ENCODE measurements at places on chromosomes 6 and 20.

DNA sequence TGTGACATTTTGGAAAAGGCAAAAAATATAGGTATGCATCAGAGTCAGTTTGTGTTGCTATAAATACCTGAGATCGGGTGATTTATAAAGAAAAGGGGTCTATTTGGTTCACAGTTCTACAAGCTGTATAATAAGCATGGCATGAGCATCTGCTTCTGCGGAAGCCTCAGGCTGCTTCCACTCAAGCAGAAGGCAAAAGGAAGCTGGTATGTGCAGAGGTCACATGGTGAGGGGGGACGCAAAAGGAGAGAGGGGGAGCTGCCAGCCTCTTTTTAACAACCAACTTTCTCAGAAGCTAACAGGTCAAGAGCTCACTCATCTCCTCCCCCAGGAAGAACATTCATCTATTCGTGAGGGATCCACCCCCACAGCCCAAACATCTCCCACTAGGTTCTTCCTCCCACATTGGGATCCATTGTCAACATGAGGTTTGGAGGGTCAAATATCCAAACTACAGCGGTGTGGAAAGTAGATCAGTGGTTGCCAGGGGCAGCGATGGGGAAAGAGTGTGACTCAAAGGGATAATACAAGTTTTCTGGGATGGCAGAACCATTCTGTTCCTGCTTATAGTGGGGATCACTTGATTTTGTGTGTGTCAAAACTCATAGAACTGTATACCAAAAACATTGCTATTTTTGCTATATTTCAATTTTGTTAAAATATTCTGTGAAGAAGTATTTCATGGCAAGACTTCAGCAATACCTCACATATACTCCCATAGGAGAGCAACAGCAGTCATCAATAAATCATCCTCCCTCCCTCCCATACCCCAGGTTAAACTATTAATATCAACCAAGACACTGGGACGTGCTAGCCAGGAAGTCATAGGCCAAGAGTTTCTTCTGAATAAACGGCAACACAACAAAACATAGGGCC is 9.9 kb upstream of the FAM50B start:
- no peak for DNase-seq

DNA sequence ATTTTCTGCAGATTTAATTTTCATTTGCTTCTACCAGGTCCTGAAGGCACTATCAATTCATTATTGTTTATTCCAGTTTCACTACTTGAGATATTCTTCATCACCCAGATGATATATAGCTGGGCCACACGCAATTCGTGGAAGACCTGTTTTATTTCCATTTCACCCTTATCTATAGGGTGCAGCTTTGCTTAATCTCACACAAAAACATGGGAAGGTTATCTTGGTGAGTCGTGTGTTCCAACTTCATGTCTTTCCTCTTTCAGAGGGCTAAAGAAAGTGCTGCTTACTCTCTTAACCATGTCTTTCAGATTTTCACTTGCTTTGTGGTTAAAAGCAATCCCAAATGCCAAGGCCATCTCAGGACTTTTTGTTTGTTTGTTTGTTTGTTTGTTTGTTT is 194.0 kb downstream of the SOD2 start:
- no peak for DNase-seq

DNA sequence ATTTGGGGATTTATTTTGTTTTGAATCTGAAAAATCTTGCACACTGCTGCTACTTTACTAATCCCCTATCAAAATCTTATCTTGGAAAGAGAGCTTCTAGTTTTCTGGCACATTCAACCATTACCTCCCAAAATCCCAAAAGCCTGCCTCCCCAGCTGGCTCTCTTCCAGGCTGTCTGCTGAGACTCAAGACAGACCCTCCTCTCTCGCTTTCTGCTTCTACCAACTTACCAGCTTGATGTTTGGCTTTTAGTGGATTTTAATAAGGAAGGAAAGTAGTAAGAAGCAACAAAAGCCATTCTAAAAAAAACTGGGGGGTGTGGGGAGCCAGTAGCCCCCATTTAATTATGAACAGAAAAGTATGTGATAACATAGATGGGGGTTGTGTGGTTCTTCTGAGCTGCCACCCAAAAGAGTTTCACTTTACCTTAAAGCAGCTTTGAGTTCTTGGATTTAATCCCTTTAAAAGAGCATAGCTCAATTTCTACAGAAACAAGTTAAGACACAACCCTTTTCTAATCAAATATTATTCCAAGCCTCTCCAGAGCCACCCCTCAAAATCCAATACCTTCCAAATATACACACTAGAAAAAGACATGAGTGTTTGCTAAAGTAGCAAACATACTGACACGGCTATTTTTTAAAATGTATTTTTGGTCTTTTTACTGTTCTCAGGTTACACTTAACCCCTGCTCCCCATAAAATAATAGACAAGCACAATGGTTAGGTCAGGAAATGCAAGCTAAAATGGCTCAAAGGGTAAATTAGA is 71.7 kb downstream of the ATP9A start:
- no peak for DNase-seq

GRCh38 chr6:138503881-138504680 is 4.8 kb upstream of the NHSL1 start:
- no peak for DNase-seq

GRCh38 chr20:50456452-50457324 is 53.5 kb upstream of the PTPN1 start:
- DNase-seq: no peak

- no peak for DNase-seq
Observed at GRCh38 chr20:50320901-50321796, 130.5 kb downstream of the CEBPB start.

DNA sequence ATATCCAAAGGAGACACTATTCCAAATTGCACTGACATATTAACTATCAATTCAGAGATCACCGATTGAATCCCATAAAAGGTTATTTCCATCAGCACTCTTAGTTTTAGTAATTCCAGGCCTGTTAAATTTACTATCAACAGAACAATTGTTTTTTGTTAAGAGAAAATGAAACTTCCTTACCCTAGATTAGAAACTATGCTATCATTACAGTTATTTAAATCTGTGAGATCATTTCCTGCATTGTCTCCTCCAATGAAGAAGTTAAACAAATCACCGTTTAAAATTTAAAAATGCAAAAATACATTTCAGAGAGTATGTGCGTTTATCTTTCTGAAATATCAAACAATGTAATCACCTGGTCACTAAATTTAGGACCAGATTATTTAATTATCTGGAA is 57.5 kb downstream of the HIVEP2 start:
- no peak for DNase-seq

- no peak for DNase-seq
Observed at GRCh38 chr6:36769183-36769675, 70.0 kb downstream of the CPNE5 start.

GRCh38 chr6:20717743-20718142 is 183.5 kb downstream of the CDKAL1 start:
- DNase-seq: no peak

GRCh38 chr6:18330548-18331081 is 56.5 kb upstream of the RNF144B start:
- DNase-seq: no peak

DNA sequence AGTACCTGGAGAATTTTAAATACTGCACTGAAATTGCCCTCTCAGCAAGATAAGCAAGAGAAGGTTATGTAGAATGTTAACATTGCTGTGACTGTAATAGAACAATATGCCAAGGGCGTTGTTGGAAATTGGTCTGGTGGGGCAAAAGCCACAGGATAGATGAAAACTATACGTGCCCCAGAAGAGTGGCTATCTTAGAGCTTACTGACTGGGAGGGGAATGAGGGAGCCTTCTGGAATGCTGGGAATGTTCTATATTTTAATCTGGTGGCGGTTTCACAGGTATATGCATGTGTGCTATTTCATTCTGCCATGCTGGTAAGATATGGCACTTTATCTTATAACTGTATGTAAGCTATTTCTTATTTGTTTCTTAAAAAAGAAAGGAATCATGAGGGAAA is 35.2 kb upstream of the YWHAB start:
- DNase-seq: no peak

- no peak for DNase-seq
Observed at GRCh38 chr6:31713991-31714684, 1.0 kb upstream of the LY6G6D start.

Data from activated effector memory CD4-positive, alpha-beta T cell treated with anti-CD3 and anti-CD28 coated beads, Interleukin-2, amount 50 U/mL, for 16 hours (primary cell).